AML-193 (cell line): ENCODE measurements at places on chromosomes 4 and X.

DNA sequence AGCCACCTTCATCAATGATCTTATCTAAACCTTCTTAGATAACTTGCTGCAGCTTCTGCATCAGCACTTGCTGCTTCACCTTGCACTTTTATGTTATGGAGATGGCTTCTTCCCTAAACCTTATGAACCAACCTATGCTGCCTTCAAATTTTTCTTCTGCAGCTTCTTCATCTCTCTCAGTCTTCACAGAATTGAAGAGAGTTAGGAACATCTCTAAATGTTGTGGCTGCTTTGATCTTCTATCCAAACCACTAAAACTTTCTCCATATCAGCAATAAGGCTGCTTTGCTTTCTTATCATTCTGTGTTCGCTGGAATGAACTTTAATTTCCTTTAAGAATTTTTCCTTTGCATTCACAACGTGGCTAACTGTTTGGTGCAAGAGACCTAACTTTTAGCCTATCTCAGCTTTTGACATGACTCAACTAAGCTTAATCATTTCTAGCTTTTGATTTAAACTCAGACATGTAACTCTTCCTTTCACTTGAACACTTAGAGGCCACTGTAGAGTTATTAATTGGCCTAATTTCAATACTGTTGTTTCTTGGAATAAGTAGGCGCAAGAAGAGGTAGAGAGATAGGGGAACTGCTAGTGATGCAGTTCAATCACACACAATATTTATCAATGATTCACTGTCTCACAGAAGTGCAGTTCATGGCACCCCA is 36.1 kb upstream of the CORIN start:
- no peak for DNase-seq

DNA sequence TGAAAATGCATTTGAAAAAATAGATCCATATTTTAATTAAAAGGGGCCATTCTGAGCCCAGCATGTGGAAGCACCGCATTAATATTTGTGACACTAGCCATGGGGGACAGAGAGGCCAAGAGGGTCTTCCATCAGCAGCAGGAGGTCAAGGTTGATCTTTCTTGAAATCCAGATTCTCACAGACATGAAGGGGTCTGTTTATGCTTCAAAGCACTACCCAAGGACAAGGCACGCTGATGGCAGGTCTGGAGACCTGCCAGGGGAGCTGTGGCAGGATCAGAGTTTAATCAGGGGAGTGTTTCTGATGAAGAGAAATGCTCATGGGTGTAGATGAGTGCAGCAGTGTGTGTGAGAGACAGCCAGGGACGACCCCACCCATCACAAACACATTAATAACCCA is 243.3 kb downstream of the LDB2 start:
- no peak for DNase-seq

- DNase-seq, result no peak
These were observed 43.6 kb downstream of the TLR10 start for GRCh38 chr4:38738940-38739803.

DNA sequence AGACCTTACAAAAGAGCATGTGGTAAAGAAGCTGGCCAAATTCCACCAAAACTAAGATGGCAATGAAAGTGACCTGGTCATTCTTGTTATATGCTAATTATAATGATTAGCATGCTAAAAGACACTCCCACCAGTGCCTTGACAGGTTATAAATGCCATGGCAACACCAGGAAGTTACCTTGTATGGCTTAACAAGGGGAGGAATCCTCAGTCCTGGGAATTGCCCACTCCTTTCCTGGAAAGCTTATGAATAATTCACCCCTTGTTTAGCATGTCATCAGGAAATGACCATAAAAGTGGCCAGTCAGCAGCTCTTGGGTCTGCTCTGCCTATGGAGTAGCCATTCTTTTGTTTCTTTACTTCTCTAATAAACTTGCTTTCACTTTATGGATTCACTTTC is 87.9 kb downstream of the UPRT start:
- DNase-seq, result no peak

DNA sequence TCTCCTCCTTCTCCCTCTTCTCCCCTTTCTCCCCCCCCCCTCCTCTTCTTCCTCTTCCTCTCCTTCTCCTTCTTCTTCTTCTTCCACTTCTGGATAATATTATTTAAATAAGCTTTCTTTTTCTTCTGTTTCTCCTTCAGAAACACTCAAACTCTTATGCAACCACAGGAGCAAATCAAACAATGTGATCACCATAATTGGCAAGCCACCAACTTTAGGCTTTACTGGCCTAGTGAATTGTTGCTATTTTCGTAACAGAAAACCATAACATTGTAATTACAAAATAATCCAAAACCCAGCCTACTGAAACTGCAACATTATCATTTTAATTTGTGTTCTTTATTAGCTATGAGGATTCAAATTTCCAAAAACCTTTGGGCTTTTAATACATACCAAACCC is 14.3 kb downstream of the DCAF8L1 start:
- no peak for DNase-seq

DNA sequence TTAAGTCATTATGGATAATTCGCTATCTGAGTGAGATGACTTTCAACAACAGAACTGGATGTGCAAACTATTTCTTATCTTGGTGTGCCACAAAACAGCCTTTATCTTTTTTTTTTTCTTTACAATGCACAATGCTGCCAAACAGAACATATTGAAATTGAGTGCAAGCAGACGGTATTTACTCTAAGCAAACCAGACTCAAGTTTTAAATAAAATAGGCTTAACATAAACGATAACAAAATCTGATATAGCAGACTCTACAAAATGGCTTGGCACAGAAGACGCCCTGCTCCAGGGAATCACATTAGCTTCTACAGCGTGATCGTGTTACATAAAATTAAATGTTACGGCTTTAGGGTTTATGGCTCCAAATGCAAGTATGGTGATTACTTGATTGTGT is 9.6 kb upstream of the STK32B start:
- no peak for DNase-seq

GRCh38 chr4:123564758-123565346 is 168.3 kb downstream of the SPRY1 start:
- peak; percentile 94 for DNase-seq

GRCh38 chrX:39953879-39954278 is 143.9 kb downstream of the BCOR start:
- DNase-seq, result no peak

DNA sequence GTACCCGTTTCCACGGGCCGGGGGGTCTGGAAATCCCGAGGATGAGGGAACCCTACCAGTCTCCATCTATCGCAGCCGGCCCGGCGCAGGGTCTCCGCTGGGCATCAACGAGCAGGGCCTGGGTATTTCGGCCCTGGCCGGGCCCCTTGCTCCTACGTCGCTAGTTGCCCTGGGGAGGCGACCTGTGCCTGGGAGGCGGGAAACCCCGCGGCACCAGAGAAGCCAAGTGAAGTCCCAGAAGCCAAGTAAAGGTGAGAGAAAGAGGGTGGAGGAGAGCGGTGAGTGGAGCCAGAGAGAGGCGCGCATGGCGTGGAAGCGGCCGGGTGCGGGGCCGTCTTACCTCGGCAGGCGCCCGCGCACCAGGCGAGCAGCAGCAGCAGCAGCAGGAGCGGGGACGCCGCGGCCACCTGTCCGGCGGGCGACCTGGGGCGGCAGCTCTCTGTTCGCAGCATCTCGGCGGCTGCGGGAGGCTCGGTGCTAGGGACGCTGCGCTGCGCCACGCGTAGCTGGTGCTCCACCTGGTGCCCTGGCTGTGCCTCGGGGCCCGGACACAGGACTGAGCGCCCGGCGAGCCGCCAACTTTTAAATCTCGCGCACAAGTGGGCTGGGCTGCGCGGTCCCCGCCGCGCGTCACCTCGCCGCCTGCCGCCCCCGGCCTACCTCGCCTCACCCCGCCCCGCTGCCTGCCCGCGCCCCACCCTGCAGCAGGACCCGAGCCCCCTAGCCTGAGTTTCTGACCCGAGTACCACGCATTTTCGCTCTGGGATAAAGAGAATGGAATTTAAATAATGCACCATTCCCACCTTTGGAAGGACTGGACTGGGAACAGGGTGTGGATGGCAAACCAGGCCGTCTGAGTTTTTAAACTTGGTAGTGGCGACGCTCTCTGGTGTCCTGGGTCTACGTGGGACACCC is at the start of gene NMU:
Gene NMU (minus strand): TSS at position 558 of the 915 bp plus-strand sequence. CDS start 106 bp downstream, at position 452.
- DNase-seq, result no peak

GRCh38 chr4:2961811-2962441 is 1.3 kb downstream of the NOP14 start:
- DNase-seq, result peak; percentile 41

DNA sequence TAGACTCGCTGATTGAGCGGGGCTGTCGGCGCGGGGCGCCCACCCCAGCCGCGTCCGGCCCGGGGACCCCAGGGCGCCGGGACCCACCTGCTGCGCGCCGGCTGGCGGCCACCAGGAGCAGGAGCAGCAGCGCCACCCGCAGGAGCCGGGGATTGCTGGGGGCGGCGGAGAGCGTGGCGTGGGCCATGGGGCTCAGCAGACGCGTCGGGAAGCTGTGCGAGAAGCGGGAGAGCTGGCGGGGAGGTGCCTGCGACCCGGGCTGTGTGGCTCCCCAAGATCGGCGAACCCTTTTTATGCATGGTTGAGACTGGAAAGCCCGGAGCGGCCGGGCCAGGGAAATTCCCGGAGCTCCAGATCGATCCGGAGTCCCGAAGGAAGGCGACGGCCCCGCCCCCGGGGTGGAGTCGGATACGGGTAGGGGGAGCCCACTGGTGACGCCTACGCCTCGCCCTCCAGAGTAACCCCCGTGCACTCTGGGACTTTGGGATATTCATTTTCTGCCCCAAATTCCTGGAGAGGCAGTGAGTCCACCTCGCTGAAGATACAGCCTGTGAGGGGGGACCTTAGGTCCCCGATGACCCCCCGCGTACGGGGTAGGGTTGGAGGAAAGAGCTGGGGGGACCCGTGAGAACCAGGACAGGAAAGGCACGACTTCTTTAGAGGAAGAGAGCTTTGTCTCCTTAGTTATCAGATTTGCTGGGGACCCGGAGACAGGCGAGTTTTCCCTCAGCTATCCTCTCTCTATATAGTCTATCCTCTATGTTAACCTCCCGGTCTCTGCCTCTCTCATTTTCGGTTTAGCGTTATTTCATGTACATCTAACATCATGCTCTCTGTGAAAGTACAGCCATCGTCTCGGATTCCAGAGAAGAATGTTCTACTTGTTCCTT is at the start of gene CXCL3:
Gene CXCL3 (minus strand): TSS at position 265 of the 890 bp plus-strand sequence. CDS start 78 bp downstream, at position 187.
- DNase-seq, result peak; percentile 61

DNA sequence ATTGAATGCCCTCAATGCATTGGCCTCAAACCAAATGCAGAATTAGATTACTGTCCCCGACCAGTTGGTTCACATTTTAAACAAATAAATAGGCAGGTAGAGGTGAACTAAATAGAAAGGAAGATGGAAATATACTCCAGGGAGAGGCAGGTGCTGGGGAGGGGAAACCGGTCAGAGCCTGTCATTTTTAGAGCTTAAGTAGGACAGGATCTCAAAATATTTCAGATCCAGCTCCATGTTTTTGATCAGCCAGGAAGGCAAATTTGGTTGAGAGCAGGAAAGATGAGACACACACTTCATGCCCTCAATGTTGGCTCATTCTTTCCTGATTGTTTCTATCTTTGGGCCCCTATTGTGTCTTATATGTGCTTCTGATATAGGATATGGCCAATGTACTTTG is 206.7 kb downstream of the SHROOM3 start:
- no peak for DNase-seq

DNA sequence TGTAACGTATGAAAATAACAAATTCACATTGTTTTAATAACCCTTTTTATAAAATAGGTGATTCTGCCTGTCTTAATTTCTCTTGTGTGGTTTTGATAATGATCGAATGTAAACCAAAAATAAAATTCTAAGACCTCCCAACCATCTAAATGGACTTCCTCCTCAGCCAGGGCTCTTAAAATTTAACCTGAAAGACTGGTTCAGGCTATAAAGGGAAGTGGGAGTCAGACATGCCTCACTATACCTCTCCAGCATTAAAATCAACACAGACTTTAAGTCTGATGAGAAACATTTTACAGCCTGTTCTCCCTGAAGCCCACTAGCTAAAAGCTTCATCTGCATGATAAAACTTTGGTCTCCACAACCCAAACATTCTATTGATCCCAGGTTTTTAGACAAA is 97.6 kb upstream of the STIM2 start:
- DNase-seq, result no peak

DNA sequence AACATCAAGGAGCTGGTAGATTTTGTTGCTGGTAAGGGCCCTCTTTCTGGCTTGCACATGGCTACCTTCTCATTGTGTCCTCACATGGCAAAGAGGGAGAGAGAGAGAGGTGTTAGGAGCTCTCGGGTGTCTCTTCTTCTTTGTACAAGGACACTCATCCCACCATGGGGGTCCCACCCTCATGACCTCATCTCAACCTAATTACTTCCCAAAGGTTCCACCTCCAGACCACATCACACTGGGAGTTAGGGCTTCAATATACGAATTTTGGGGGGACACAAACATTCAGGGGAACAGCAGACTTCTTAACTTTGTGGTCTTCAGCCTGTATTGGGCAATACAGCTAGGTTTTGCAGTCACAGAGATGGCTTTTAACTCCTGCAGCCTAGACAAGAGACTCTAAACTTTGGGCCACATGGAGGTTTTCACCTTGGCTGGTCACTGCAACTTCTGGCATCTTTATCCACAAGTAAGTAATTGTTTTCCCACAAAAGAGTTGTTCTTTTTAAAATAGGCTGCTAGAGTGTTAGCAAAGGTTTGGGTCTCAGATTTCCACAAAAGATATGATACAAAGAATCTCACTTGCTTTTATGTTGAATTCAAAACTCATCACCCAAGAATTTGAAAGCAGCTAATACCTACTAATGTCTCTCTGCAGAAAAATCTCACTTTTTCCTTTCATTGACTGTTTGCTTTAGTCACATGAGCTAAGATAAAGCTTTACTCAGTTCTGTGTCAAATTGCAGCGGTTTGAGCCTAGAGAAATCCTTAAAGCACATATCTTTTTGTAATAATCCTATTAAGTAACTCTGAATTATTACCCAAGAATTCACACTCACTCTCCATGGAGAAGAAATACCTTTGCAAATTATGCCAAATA is 39.6 kb upstream of the BBS12 start:
- DNase-seq, result no peak

- no peak for DNase-seq
These were observed 57.7 kb downstream of the PRPS1 start for GRCh38 chrX:107686026-107686425.

DNA sequence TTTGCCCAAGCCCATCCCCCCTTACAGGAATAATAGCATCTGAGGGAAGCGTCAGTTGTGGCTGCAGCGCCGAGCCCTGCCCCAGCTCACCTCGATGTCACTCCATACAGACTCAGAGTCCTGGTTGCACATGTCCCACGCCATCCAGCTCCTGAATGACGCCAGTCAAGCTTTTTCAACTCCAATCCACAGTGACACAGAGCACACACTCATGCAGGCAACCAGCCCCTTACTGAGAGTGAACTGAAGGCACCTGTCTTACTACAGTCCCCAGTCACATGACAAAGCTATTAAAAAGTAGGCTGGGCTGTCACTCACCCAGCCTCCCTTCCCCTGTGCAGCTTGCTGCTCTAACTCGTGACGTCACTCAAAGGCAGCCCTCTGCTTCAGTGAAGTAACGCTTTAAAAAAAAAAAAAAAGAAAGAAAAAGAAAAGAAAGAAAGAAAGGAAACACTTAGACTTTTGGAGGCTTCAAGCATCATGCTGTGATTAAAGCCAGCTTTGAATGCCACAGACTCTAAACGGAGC is at the start of gene PPARGC1A:
Gene PPARGC1A (minus strand): TSS at position 234 of the 528 bp plus-strand sequence. CDS start 90 bp downstream, at position 144.
- no peak for DNase-seq

- DNase-seq, result no peak
These were observed 204.4 kb downstream of the PARM1 start for GRCh38 chr4:75137302-75137701.

GRCh38 chr4:83504503-83504902 is 19.6 kb upstream of the ABRAXAS1 start:
- DNase-seq, result no peak

GRCh38 chr4:15144249-15144966 is 142.1 kb downstream of the CPEB2 start:
- no peak for DNase-seq

GRCh38 chr4:73258436-73258685 is 237 bp downstream of the ANKRD17 start:
- DNase-seq, result no peak

- no peak for DNase-seq
These were observed 443.9 kb downstream of the KLHL4 start for GRCh38 chrX:87961471-87961870.
